Endothelial cell (in vitro differentiated cells): ENCODE measurements at places on chromosomes 5 and 9. TPM values are rescaled to one million over a fixed set of nuclear protein-coding genes. Genes with fewer than 3 reads are reported as not detected.

DNA sequence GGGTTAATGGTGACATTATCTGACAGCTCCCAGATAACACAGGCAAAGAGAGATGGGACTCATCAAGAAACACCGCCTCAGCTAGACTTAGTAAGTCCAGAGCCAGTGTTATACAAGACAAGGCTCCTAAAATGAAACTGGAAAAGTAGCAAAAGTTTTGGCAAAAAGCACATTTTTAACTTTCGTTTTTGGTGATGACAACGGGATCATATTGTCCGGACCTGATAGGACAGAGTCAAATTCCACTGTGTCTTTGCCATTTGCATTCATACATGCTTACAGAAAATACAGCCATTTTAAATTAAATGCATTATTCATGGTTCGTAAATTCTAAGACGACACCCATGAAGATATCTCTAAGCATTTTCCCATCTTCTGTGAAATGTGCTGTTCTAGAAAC, 152.1 kb downstream of the CRB2 start:
- no peak for DNase-seq

Gene TYRP1
- total RNA-seq = 0.23 TPM

Gene SLC1A3
- 4.0 TPM for total RNA-seq

DNA sequence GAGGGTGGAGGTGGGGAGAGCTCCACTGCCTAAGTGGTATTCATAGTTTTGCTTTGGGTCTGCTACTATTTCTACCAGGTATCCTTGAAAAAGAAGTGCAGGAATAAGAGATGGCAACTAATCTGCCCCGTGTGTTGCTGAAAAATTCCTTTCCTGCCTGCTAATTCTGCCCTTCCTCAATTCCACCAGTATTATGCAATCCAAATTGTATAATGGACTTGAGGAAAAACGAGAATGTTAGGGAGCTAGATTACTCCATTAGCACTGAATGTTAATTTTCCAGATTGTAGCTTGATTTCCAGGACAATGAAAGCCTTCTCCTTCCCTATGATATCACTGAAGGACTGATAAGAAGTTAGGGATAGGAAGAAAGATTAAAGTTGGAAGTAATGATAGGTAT, 16.9 kb downstream of the ADAM19 start:
- DNase-seq = no peak
